A172 (cell line): ENCODE measurements at places on chromosomes 6 and 20. TPM values are rescaled to one million over a fixed set of nuclear protein-coding genes. Genes with fewer than 3 reads are reported as not detected.

GRCh38 chr20:43558412-43559146 lies at the start of gene SGK2:
TSS of gene SGK2 (plus strand) at chr20:43559027. CDS start at chr20:43566496, 7,469 bp downstream.
- peak; percentile 46 for DNase-seq

DNA sequence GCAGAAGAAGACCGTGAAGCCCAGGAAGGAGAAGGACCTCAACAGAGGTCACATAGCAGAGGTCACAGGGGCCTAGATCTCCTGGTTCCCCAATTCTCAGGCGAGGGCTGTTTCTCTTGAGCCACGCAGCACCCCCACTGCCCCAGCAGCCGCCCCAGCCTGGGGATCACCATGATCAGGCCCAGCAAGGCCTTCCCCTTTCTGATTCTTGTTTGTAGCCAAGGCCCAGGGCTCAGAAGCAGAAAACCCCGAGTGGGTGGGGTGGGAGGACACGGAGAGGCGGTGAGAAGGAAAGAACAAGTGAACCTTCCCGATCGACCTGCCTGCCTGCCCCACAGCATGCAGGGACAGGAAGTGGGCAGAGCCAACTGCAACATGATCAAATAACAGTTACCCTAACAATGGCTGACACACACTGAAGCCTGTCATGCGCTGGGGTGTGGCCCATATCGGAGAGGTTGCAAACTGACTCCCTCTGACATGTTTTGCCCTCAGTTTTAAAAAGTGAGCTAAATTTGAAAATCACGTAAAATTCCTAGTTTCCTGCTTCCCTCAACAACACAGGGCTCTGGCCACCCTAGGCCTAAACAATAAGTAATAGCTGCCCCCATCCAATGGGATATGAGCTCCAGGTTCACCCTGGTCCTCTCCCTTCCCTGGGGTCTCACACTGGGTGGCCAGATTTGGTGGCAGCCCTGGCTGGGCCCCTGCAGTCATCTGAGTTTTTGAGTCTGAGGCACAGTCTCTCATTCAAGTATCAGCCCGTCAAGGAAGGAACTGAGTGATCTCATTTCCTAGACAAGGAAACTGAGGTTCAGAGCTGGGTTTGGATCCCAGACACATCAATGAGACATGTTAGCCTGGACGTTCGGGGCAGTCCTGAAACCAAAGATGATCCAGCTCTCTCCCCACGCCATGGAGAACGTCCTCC lies 6.5 kb downstream of the PEDS1 start:
- DNase-seq, result peak; percentile 60

DNA sequence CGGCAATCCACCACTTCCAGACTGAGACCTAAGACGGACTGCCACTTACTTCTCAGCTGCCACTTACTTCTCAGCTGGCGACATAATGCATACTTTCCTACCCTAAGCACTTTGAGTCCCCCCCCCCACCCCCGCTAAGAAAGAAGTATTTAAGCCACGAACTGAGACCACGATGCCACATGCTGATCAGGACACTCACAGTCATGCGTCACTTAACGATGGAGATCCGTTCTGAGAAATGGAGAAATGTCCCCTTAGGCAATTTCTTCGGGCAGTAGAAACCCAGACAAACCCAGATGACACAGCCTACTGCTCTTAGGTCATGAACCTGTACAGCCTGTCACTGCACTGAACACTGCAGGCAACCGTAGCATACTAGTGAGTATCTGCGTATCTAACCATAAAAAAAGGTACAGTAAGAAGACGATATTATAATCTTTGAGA lies 690 bp downstream of the IFNGR1 start:
- DNase-seq, result peak; percentile 16

GRCh38 chr20:64257107-64257757 lies 1.7 kb downstream of the PCMTD2 start:
- DNase-seq, result no peak

DNA sequence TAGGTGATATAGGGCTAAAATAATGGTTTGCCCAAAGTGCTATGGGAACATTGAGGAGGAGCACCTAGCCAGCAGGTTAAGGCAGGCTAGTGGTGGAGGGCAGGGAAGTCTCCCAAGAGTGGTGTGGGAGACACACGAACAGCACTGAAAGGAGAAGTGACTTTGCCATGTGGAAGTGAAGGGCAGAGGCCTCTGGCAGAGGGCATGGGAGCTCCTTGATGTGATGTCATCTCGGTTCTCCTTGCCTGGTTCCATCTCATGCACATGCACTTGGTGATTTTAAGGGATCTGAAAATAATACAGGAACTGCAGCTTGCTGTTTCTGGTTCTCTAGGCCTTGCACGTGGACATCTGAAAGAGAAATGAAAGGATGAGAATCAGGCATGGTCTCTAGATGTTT lies 4.7 kb upstream of the MAP3K4 start:
- no peak for DNase-seq

DNA sequence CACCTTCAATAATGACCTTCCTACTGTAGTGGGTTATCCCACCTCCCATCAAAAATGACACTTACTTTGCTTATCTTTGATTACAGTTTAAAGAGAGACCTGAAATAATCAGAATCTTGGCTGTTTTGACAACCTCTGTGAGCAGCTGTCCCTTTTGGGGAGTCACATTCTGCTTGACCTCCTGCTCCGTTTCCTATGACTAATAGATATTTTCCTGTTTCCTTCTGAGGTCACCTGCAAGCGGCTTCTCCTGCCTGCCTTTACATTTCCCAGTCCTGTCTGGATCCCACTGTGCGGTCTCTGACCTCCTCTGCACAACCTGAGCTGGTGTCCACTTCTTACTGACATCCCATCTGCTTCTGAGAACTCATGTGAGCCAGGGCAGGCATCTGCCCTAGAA lies 54.2 kb downstream of the TRAM2 start:
- peak; percentile 77 for DNase-seq

DNA sequence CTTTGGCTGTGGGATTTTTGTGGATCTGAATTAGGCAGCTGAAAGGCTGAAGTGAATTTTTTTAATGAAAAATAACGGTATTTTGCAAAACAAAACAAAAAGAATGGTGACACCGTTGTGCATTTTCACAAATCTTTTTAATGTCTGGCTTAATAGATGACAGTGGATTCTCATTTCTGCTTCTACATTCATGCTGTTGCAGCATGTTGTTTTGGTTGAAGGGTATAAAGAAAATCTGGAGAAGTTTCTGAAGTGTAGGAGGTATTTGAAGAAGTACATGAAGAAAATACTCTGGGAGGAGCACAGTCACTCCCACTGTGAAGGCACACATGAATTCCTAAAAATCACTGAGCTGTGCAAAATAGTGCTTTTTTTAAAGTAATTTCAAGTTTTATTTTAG lies 3.1 kb upstream of the MAP3K5 start:
- no peak for DNase-seq

PKIB gene
- 2.0 and 4.1 TPM in 2 replicates for total RNA-seq

- DNase-seq, result no peak
Observed at GRCh38 chr20:25056690-25057233, 1.2 kb downstream of the ACSS1 start.

GRCh38 chr20:15674253-15675060 lies 898.8 kb downstream of the KIF16B start:
- DNase-seq, result no peak

DNA sequence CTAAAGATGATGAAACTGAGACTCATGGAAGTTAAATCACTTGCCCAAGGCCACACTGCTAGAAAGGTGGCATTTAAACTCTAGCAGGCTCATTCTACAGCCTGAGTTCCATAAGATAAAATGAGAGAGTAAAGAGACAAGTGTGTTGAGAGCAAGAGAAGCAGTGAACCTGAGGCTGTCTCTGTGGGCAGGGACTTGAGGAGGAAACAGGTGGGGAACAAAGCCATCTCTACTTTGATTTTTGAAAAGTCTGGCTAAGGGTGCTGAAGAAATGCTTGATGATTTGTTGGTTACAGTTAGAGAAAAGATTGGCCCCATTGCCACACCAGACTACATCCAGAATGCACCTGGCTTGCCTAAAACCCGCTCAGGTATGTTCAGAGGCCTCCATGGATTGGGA lies 29.0 kb downstream of the GSS start:
- no peak for DNase-seq

CNR1 gene
- not detected in 2 replicates for total RNA-seq

- DNase-seq, result no peak
Observed at GRCh38 chr6:77686931-77687330, 34.1 kb downstream of the MEI4 start.

GRCh38 chr6:25314509-25315175 lies 35.5 kb downstream of the CARMIL1 start:
- no peak for DNase-seq

- no peak for DNase-seq
Observed at GRCh38 chr6:35036828-35037663, 104.1 kb downstream of the TCP11 start.

DNA sequence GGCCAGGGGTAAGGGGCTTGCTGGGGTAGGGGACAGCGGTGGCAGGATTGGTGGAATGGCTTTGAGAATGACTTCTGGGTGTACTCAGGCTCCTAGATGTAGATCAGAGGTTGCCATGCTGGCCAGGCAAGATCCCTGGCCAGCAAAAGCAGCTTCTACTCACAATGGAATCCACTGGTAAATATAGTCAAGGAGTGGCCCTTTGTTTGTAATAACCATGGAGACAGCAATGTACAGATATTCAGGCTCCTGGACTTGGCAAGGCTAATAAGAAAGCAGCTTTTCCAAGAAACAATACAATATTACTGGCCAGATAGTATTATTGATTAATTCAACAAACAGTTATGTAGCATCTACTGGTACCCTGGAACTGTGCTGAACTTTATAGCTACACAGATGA lies 37.9 kb downstream of the CDH26 start:
- no peak for DNase-seq

RIPPLY2 gene
- total RNA-seq, result not detected in 2 replicates

DNA sequence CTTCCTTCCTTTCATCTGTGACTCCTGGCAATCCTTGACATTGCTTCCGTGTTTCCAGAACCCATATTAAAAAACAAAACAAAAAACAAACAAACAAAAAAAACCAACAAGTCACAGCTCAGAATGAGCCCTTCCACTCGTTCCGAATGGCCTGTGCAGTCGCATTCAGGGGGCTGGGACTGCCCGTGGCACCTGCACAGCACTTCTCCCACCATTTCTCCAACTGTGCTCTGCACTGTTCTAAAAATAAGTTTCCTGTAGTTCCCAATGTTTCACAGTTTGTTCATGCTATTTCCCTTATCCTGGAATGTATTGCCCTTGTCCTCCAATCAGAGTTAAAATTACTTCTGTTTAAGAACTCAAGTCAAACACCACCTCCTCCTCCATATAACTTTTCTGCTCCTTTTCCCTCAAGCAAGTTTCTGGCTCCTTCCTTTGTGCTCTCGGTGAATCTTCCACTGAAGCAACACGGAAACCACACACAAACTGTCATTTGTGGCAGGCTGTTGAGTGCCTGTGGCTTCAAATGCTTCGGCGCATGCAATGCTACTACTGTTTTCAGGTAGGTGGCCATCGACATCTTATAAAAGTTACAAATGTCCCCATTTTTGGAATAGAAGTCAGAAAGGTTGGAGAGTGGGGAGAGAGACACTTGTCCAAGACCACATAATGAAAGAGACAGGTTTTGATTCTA lies 57.7 kb downstream of the PDE10A start:
- DNase-seq, result no peak

DNA sequence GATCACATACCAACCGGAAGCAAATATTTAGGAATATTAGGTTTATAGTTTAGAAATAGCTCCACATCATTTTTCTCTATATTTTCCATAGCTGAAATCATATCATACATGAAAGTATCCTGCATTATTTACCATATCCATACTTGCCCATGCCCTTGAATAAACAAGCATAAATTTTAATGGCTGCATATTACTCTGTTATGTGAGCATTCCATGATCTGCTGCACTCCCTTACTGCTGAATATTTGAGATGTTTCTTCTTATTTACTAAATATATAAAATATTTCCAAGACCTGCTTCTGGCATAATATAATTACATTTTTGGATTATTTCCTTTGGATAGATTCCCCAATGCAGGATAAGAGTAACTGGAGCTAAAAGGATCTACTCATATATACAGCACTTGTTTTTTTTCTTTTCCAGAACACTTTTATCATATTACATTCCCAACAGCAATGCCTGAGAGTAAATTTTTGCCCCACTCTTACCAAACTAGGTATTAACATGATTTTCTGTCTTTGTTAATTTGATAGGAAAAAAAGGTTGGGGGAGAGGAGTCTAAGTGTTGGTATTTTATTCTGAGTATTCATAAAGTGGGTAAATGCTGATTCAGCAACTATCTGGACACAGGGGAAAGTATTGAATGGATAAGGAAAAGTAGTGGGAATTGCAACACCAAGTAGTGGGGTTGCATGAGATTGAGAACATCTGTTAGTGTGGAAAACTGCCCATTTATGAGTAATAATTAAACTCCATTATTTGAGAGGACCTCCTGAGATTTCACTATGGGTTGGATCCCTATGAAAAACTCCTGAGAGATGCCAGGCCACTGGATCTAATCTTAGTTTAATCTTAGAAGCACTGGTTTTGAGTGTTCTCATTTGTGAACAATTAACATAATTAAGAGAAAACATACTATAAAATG lies 76.0 kb downstream of the MAN1A1 start:
- DNase-seq, result no peak

MEP1A gene
- total RNA-seq, result not detected in 2 replicates

GRCh38 chr20:53023732-53024520 lies 51.8 kb downstream of the TSHZ2 start:
- no peak for DNase-seq

DNA sequence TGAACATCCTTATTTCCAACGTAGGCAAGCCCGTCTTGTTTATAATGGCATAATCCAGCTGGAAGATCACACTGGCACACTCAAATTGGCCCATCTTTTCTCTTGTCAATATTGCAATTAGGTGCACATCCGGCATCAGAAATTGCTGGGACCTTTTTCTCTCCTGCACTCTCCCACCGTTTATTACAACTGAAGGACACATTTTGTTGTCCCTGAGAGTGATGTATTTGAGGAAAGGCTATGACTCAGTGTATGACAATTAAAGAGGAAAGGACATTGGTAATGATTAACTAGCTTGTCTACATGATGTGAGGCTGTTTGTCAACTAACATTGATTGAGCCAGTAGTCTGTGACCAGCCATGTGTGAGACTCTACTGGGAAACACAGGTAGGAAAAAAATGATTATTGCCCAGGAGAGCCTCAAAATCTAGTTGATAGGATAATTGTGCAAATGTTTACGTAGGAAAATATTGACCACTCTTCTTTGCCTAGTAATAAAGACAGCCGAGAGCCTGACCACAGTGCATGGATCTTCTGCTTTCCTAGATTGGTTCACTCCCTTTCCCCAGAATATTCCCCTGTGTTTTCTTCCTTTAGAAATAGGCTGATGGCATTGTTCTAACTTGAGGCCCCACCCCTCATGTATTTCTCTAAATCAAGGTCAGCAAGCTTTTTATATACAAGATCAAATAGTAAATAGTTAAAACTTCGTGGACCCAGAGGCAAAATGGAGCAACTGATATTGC lies 230.0 kb upstream of the BTBD3 start:
- DNase-seq, result no peak
